Progenitor cell of endocrine pancreas (in vitro differentiated cells): ENCODE measurements at places on chromosomes 6 and 20. TPM values are rescaled to one million over a fixed set of nuclear protein-coding genes. Genes with fewer than 3 reads are reported as not detected.

DNA sequence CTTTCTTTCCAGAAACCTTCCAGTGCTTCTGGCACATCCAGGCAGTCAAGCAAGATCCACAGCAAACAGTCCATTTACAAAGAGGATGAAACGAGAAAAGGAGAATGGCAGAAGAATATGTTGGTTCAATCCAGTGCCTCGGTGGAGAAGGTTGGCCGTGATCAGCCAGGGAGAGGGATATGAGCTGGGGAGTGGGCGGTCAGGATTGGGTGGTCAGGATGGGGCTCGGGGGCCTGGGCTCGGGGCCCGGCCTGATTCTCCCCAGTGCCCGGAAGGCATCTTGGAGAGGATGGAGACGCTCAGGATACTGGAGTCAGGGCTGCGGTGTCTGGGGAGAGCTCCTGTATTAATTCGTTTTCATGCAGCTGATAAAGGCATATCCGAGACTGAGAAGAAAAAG, 61.3 kb downstream of the EFCAB8 start:
- no peak for DNase-seq

- no peak for DNase-seq
Measured at GRCh38 chr20:53072923-53073579, 100.9 kb downstream of the TSHZ2 start.

- no peak for DNase-seq
Measured at GRCh38 chr6:158570681-158570962, 10.7 kb downstream of the TMEM181 start.

DNA sequence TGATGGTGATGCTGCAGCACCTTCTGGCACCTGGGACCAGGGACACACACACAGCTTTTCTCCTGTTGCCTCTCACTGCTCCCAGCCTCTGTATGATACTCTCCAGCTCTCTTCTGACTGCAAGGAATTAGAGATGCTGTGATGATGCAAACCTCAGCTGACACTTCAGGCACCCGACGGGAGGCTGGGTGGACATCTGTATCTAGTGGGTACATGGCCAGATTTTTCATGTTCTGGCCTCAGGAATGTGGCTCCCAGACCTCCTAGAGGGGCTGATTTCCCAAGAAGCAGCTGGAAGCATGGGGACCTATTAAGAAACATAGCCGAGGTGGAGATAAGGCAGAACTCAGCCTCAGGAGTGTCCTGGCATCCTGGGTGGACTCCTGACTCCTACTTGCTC, 6.8 kb upstream of the EPB41L1 start:
- DNase-seq, result no peak

- DNase-seq, result no peak
Measured at GRCh38 chr20:55597526-55597925, 407.8 kb downstream of the CBLN4 start.

DNA sequence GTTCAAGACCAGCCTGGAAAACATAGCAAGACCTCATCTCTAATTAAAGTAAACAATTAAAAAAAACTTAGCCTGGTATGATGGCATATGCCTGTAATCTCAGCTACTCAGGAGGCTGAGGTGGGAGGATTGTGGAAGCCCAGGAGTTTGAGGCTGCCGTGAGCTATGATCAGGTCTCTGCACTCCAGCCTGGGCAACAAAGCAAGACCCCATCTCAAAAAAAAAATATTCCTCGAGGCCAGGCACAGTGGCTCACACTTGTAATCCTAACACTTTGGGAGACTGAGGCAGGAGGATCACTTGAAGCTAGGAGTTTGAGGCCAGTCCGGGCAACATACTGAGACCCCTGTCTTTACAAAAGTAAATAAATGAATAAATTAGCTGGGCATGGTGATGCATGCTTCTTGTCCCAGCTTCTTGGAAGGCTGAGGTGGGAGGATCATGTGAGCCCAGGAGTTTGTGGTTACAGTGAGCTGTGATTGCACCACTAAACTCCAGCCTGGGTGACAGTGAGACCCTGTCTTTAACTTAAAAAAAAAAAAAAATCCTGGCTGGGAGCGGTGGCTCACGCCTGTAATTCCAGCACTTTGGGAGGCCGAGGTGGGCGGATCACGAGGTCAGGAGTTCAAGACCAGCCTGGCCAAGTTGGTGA, 9.3 kb upstream of the C2 start:
- no peak for DNase-seq

DNA sequence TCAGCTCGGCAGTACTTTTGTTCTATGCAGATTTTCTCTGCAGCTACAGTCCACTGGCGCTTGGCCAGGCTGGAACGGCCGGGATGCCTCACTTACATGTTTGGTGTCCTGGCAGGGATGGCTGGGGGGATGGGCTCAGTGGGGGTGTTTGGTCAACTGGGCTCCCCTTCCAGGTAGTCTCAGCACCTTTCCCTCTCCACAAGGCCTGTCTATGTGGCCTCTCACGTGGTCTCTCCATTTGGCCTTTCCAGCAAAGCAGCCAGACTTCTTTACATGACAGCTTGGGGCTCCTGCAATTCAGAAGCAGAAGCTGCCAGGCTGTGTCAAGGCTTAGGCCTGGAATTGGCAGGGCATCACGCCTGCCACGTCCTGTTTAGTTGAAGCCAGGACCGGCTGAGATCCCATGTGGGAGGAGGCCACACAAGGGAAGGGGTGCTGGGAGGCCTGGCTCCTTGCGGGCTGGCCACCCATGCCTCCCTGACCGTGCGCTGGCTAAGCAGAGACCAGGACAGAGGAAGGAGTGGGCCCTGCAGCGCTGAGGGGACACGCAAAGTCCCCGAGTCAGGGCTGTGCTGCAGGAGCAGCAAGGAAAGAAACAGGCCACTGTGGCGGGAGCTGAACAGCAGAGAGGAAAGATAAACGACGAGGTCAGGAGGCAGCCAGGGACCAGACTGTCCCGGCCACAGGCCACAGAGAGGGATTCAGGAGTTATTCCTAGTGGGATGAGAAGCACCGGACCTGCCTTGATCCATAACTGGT, 38.9 kb downstream of the MGME1 start:
- DNase-seq, result no peak

DNA sequence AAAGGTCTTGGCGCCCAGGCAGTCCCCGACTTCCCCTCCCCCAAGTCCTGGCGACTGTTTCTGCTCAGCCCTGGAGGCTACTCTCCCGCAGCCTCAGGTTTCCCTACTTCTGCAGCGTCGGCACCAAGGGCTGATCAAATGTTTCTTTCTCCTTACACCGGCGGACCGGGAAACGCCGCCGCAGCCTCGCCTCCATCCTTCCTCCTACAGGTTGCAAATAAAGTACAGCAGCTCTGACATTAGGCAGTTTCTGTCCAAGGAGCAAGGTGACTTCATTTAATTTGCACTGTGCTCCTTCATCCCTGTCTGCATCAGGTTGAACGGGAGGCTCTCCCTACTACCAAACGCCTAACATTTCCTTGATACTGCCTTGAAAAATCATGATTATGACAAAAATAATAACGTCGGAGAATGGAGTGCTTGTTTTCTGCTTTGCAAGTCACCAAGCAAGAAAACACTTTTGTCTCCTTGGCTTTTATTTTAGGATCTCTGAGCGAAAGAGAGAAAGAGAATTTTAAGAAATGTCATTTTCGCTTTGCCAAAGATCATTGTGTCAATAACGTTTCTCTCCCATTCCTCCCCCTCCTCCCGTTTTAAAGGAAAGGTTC, 1.0 kb downstream of the CLIC5 start:
- DNase-seq, result peak; percentile 16

GRCh38 chr6:37126493-37126958, 43.4 kb upstream of the PIM1 start:
- no peak for DNase-seq

DNA sequence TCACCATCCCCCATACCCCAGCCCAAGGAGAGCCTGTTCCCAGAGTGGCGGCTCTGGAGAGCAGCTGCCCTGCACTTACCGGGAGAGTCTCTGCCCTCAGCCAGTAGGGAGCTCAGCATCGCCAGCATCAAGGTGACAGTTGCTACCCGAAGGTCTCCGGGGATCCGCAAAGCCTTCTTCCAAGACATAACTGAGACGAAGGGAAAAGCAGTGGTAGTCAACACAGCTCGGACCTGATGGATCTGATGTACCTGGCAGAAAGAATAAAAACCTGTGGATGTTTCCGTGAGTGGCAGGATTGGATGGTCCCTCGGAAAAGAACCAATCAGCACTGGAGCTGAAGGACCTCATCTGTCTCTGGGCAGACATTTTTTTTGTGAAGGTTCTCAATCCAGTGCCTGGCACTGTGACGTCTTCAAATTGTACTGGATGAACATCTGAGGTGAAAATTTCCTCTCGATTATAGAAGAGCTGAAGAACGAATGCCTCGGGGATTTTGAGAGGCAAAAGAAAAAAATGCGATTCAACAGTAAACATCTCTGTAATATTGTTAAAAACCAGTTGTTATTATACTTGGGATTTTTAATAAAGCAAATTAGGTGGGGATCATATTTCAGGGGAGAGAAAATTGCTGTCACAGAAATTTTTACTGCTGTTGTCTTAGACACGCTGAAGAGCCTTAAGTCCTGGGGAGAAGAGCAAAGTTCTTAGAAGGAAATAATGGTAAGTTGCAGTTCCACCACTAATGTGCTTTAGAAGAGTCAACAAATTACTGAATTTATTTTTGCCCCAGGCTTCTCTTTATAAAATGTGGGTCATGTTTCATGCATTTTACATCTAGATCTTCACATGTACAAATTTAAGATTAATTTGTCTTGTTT, at the start of gene HLA-DQB1:
Gene HLA-DQB1 (minus strand): TSS at position 238 of the 881 bp plus-strand sequence. CDS start 50 bp downstream, at position 188.
- peak; percentile 11 for DNase-seq

DNA sequence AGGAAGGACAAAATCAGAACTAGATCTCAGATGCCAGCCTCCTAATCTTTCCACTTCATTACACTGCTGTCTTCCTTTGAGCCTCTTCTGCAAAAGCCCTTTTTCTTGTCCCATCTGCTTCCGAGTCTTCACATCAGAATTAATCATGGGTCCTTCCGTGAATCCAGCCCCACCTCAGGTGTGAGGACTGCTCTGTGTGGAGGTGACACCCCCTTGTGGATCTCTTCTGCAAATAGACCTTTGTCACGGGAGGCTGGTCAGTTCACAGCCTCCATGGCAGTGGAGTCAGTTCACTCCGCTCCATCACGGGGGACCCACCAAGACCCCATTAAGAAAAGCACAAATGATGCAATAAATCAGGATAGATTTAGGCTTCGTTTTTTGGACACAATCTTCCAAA, 171.1 kb downstream of the ADAT2 start:
- no peak for DNase-seq

- no peak for DNase-seq
Measured at GRCh38 chr6:10140824-10141223, 274.1 kb downstream of the TFAP2A start.

DNA sequence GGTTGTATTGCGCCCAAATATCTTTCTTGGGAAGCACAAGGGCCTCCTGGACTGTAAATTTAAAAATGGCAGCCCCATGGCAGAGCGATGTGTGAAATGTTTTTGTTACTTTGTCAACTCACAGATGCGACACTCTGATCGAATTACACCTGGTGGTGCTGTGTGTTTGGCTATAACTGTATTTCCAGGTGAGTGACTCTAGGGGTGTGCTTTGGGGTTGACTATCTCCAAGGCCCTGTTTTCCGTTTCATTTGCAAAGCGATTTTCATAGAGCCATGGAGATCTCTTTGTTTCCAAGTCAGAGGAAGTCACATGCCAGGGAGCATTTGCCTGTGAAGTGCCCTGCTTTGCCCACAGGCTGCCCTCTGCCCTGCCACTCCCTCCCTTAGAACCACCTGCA, 93.5 kb downstream of the CDC5L start:
- DNase-seq, result no peak

DNA sequence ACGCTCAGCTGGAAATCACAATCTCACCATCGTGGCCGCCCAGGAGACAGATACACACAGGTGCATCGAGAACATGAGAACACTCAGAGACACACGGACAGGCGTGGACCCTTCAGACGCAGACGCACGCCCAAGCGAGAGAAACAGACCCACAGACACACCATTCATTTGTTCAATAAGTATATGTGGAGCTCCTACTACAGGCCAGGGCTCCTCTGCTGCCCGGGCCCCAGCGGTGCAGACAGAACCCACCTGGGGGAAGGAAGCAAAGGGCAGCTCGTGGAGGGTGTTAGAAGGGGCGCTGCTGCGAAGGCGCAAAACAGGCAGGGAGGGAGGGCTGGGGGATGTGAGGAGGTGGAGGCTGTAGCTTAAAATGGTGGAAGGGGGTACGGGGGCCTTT, 39.2 kb downstream of the SRC start:
- no peak for DNase-seq

GRCh38 chr6:162899148-162899547, 171.4 kb downstream of the PACRG start:
- no peak for DNase-seq

DNA sequence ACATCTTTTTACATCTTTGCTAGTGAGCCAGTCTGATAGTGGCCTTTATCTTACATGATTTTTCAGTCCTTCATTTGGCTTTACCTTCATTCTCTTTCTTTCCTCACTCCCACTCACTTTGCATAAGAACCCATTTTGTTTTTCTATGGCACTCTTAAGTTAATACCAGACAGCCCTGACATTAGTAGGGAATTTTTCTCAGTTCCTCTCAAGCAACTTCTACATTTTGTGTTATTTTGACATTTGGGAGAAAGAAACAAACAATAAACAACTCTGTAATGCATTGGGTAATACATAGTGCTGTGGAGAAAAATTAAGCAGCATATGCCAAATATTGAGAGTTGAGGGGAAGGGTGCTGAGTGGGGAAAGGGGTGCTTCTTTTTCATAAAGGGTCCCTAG, 524.1 kb upstream of the JAG1 start:
- no peak for DNase-seq

GRCh38 chr20:15799871-15800270, 773.4 kb downstream of the KIF16B start:
- no peak for DNase-seq

- DNase-seq, result no peak
Measured at GRCh38 chr6:25278261-25278913, 787 bp upstream of the CARMIL1 start.

- DNase-seq, result no peak
Measured at GRCh38 chr6:75603106-75603420, 1.4 kb downstream of the SENP6 start.

DNA sequence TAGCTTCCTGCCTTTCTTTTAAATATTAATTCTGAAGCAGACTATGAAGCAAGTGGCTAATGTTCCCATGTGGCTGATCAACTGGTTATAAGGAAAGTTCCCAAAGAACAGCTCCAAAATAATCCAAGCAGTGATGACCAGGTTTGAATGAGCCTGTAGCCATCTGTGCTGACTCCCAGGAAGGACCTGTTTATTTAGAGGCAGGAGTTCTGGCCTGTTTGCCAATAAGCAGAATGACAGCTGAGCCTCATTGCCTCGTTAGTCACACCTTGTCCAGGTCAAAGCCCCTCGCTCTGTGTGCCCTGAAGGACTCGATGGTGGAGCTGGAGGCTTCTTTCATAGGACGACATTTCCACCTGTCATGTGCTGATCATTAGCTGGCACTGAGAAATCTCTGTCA, 97.4 kb downstream of the TMEM170B start:
- no peak for DNase-seq

GRCh38 chr6:14144678-14145113, 27.1 kb downstream of the CD83 start:
- peak; percentile 70 for DNase-seq

GRCh38 chr6:118844915-118845314, 49.0 kb upstream of the ASF1A start:
- no peak for DNase-seq

The HSPA1L gene
- 2.4 and 2.5 TPM in 2 replicates for total RNA-seq

The MOG gene
- total RNA-seq, result not detected in 2 replicates

The SMAP1 gene
- 32.8 and 34.1 TPM in 2 replicates for total RNA-seq

The LY6G5C gene
- 4.4 and 6.5 TPM in 2 replicates for total RNA-seq

The IRF4 gene
- 0.04 TPM in 1 of 2 replicates, not detected in the other for total RNA-seq

The SLC16A10 gene
- total RNA-seq, result 7.0 and 8.1 TPM in 2 replicates

The SCAND1 gene
- total RNA-seq, result 73.5 and 73.8 TPM in 2 replicates

The CLVS2 gene
- total RNA-seq, result 0.34 and 0.69 TPM in 2 replicates

The RBPJL gene
- 1.4 and 1.5 TPM in 2 replicates for total RNA-seq

The PSMB8 gene
- total RNA-seq, result 0.29 TPM in 1 of 2 replicates, not detected in the other

The OR2B6 gene
- total RNA-seq, result not detected in 2 replicates

The HRH3 gene
- total RNA-seq, result 0.10 TPM in 1 of 2 replicates, not detected in the other

The NRSN1 gene
- not detected in 2 replicates for total RNA-seq
